ENCODE measurements at places on chromosomes 2 and 18.

DNA sequence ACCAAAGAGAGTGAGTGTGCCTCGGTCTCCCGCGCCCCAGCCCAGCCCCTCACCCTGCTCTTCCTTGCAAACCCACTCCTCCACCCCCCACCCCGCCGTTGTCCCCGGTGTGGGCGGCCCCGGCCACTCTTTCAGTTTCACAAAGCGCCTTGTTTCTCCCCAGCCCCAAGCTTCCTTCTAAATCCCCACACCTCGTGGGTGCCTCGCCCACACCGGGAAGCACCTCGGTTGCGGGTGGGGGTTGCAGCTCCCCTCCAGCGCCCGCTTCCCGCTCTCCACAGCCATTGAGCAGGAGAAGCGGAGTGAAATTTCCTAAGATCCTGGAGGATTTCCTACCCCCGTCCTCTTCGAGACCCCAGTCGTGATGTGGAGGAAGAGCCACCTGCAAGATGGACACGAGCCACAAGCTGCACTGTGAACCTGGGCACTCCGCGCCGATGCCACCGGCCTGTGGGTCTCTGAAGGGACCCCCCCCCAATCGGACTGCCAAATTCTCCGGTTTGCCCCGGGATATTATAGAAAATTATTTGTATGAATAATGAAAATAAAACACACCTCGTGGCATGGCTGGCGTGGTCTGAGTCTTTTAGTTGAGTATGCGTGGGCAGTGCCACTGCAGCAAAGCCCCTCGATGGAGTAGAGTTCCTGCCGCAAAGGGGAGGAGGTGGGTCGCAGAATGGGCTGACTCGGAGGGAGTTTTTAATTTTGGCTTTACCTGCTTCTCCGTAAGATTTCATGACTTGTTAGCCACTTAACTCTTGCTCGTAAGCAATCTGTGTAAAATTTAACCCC lies 848 bp downstream of the TMSB10 start:
- DNase-seq, result no peak

DNA sequence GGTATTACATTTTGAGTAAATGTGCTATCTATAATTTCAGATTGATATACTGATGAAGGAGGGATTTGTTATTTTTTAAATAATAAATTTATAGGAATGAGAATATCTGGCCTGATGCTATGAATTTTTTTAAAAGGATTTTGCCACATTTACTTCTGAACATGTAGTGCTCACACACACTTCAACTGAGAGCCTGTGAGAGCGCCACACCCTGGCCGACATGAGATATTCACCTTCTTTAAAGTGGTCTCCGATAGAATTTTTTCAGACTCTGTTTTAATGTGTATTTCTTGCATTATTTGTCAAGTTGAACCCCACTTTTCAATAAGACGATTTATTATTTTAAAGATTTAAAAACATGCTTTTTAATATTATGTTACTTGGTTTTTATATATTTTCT lies 813.3 kb downstream of the DCC start:
- peak; percentile 2 for DNase-seq

- no peak for DNase-seq
Observed at GRCh38 chr2:112004253-112004645, 50.8 kb upstream of the TMEM87B start.

DNA sequence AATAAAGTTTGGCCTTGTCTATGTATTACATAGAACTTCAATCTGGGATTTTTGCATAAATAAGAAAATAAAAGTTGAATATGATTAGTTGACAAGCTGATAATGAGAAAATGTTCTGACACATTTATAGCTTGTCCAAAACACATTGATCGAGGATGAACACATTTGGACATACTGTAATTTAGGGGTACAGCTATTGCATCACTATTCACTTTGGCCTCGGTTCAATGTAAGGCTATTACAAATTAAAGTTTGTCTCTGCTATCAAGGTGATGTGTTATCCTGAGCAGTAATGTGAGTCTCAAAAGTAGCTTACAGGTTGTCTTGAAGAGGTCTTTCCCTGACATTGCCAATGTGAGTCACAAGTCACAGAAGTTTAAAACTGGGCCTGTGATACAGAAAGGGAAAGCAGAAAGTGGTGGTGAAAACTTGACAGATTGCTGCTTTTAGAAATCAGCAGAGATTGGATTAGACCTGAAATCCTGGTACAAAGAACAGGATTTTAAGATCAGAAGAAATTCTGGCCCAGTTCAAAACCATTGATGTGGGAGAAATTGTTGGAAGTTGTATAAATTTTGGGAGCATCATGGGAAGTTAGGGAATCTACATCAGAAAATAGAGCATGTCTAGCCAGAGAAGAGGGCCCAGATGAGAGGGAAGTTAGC lies 674.1 kb downstream of the NYAP2 start:
- DNase-seq, result no peak

DNA sequence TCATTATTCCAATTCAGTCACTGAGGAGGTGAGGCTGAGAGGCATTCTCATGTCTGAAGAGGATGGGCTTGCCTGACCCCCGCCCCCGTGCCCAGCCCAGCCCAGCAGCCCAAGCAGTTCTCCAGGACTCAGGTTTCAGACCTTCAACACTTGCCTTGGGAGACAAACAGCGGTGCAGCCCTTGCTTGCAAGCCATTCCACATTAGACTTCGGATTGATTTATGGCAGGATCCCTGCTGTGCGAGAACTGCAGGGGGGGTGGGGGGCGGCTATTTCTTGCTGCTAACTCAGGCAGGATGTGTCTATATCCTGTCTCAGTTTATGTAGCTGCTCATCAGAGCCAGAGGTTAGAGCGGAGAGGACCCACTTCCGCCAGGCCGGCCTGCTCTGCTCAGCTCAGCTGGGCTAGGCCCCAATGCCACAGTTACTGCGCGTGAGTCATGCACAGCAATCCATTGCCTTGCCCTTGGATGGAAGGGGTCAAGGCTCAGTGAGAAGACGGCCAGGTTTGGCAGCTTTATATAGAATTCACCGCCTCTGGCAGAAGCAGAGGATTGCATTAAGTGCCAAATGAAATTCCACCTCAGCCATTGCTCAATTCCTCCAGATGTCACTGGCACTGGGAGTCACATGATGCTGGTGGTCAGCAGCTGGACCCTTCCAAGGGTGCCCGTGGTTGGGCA lies 1.8 kb downstream of the GYPC start:
- no peak for DNase-seq

DNA sequence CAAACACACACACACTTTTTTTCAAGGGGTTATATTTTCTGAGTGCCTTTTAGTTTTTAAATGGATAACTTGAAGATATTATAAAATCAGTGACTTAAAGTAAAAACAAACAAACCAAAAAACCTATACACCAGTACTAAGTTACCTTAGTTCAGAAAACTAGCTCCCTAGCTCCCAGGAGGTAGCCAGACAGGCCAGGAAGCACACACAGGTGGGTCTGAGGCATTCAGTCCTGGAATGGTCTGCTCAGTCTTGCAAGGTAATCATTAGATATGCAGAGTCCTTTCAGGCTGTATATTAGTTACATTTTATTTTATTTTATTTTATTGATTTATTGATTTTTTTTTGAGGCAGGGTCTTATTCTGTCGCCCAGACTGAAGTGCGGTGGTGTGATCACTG lies 10.7 kb upstream of the DYNC2LI1 start:
- no peak for DNase-seq

GRCh38 chr2:52391621-52392020 lies 1359.7 kb upstream of the NRXN1 start:
- no peak for DNase-seq

DNA sequence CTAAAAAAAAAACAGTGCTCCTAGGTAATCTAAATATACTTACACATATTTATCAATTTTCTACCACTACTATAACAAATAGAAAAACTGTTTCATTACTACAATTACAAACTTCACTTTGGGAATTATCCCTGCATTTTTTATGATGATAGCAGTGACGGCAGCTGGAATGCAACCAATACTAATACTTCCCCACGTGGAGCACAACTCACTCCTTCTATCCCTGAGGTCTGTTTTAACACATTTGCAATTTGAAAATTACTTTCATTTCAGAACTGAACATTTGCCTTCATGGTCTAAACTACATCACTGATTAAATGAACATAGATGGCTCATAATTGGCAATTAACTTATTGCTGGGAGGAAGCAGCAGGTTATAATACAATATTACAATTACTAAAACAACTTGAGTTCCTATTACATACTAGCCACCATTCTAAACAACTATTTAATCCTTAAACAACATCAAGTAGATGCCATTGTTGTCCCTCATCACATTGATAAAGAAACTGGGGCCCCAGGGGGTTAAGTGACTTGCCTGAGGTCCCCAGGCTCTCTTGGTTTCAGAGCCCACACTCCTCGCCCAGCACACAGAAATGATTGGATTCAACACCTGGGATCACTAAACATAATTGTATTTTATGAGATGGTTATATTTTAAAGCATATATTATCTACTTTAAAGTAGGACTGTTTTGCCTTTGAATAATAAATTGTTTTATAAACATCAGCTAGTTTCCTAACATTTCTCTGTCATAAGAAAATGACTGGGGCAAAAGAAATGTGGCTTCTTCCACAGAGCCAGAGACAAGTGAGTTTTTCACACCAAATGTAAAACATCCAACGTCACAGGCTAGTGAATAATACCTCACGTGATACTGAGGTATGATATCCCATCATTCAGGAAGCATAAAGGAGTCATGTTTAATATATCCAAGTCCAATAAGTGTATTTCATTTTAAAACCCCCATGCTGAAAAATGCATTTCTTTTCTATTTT lies 6.2 kb downstream of the COLEC12 start:
- DNase-seq, result no peak

DNA sequence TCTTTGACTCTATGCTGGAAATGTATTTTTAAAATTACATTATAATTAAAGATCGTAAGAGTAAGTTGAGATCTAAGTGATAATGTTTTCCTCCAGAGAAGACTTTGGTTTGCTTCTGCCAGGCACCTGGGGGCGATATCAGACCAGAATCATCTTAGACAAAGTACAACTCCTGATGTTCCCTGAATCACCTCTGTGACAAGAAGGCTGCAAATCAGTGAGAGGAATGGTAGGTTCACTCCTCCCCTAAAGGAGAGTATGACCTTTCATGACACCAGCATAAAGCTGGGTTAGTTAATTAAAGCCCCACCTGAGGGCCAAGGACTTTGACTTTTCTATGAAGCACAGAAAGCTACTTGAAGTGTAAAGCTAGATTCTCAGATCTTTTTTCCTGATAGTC lies 114.4 kb upstream of the DTNA start:
- peak; percentile 20 for DNase-seq

- no peak for DNase-seq
Observed at GRCh38 chr2:47301277-47301618, 101.7 kb upstream of the MSH2 start.

DNA sequence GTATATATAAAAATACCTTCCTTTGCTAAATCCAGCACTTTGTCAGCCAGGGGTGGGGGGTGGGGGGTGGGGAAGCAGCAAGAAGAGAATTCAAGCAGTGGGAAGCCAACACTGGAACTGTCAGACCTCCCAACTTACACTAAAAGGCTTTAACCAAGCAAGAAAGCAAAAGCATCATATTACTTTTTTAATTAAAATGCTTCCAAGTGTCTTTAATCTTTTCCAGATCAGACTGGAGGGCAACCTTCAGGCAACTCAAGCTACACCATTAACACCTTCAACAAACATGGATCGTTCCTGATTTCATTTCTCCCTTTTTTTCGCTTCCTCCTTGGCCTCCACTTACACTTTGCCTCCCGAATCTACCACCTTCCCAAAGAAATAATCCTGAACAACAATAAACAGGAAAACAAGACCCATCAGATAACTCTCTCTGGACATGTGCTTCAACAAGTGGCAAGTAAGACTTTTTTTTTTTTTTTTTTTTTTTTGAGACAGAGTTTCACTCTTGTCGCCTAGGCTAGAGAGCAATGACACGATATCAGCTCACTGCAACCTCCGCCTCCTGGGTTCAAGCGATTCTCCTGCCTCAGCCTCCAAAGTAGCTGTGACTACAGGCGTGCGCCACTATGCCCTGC lies 35.5 kb downstream of the ZNF521 start:
- no peak for DNase-seq

Measured in HepG2 (cell line).